ENCODE measurements at places on chromosomes 12 and 14. TPM values are rescaled to one million over a fixed set of nuclear protein-coding genes. Genes with fewer than 3 reads are reported as not detected.

Gene NUAK1
- not detected for polyA plus RNA-seq

Gene CD4
- polyA plus RNA-seq = 364 TPM

Gene RASSF9
- polyA plus RNA-seq = not detected

Gene STXBP6
- not detected for polyA plus RNA-seq

Gene PRPH
- polyA plus RNA-seq = not detected

Gene RNASE7
- polyA plus RNA-seq = not detected

Gene MARCHF9
- 6.6 TPM for polyA plus RNA-seq
